ENCODE measurements at places on chromosomes 16 and 17. TPM values are rescaled to one million over a fixed set of nuclear protein-coding genes. Genes with fewer than 3 reads are reported as not detected.

The KRTAP3-2 gene
- total RNA-seq, result not detected

The MT1M gene
- 5.1 TPM for total RNA-seq

The TBX2 gene
- total RNA-seq, result 134 TPM

The GRAPL gene
- 0.66 TPM for total RNA-seq

The NPIPB2 gene
- total RNA-seq, result 9.3 TPM

The NPTX1 gene
- total RNA-seq, result 230 TPM

The CPHXL2 gene
- total RNA-seq, result not detected

The AURKB gene
- total RNA-seq, result 30.4 TPM

The KRT24 gene
- total RNA-seq, result not detected

The NPIPB6 gene
- total RNA-seq, result 6.1 TPM

The KRT32 gene
- total RNA-seq, result not detected

The C16orf96 gene
- 0.17 TPM for total RNA-seq

The BAHCC1 gene
- 7.4 TPM for total RNA-seq

The PRDM7 gene
- total RNA-seq, result not detected
